ENCODE measurements at places on chromosomes 4 and X. TPM values are rescaled to one million over a fixed set of nuclear protein-coding genes. Genes with fewer than 3 reads are reported as not detected.

The IL2 gene
- total RNA-seq = 168 TPM

- DNase-seq = no peak
Observed at GRCh38 chr4:176631611-176632010, 161.1 kb downstream of the VEGFC start.

The MGARP gene
- 0.35 TPM for total RNA-seq

The PASD1 gene
- total RNA-seq = not detected

- no peak for DNase-seq
Observed at GRCh38 chrX:100980608-100981497, 11.3 kb downstream of the ARL13A start.

The LRCH2 gene
- total RNA-seq = not detected

GRCh38 chr4:85165808-85166207, 199.3 kb upstream of the WDFY3 start:
- DNase-seq = no peak

GRCh38 chr4:83255584-83255983, 29.0 kb downstream of the COQ2 start:
- no peak for DNase-seq

DNA sequence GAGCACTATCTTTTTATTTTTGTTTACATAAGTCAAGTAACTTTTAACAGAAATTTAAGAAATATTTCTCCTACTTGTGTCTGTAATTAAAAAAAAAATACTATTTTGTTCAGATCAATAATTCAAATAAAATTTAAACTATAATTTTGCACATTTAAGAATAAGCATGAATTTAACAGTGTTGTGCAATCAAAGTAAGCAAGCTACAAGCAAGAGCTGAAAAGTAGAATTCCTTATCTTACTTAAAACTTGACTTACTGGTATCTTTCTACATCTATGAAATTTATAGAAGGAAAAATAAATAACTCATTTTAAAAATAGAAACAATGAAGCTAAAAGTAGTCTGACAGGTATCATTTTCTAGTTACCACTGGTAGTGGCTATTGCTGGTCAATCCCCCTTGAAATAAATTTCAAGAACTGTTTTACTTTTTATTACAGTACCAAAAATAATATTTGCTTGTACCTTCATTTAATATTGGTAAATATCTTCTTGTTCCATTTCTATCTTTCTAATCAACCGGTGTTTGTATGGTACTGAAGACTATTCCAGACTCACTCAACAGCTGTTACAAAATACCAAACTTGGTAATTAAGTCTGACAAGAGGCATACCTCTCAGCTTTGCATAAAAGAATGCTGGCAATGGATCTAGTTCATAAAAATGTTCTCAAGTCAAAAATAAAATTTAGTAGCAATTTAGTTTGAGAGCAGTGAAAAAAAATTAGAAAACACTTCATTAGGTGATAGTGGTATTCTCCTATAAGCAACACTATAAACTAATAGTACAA, 62.2 kb downstream of the NOCT start:
- no peak for DNase-seq

DNA sequence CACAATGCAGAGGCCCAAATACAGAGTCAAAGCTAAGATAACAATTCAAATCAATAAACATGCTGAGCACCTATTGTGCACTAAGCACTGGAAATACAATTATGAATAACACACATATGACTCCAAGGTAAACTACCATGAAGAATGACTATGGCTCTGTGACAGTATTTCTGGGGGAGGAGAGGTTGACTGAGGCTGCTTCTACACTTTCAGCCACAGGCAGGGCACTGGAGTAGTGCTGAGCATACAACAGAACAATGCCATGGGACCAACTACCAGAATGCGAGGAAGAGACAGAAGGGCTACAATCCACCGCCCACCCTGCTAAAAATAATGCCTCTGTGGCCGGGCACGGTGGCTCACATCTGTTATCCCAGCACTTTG, 13.7 kb downstream of the TEC start:
- no peak for DNase-seq

All from activated CD4-positive, alpha-beta T cell treated with anti-CD3 and anti-CD28 coated beads for 36 hours (primary cell).